ENCODE measurements at places on chromosomes 11 and 22.

- DNase-seq, result no peak
Measured at GRCh38 chr11:69880041-69880825, 61.0 kb upstream of the FGF3 start.

- DNase-seq, result no peak
Measured at GRCh38 chr22:17243524-17243923, 24.3 kb upstream of the ADA2 start.

GRCh38 chr11:100833276-100833675 is 146.2 kb downstream of the ARHGAP42 start:
- DNase-seq, result no peak

DNA sequence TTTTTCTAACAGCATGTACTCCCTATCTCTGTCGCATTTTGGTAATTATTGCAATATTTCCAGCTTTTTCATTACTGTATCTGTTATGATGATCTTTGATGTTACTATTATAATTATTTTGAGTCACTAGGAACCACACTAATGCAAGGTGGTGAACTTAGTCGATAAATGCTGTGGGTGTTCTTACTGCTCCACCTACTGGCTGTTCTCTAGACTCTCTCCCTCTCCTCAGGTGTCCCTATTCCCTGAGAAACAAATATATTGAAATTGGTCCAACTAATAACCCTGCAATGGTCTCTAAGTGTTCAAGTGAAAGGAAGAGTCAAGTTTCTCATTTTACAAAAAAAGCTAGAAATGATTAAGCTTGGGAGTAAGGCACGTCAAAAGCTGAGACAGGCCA is 10.5 kb downstream of the ARL14EP start:
- no peak for DNase-seq

GRCh38 chr11:33449798-33450197 is 192.6 kb downstream of the HIPK3 start:
- DNase-seq, result peak; percentile 59

DNA sequence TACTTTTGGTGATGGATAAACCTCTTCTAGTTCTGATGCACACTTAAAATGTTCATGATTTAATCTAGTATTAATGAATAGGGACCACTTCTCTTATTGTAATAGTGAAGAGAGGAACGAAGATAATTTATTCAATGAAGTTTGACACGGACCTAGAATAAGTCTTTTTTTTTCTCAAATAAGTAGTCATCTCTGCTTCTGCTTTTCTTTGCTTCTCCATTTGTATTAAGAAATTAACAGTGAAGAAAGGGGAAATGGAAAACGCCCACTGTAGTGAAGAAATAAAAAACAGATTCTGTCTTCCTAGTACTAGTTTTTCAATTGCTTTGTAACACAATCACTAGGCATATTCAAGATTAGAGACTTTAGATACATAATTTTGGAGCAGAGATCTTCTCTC is 73.0 kb downstream of the CD44 start:
- no peak for DNase-seq

GRCh38 chr11:126748100-126748791 is 252.3 kb downstream of the KIRREL3 start:
- no peak for DNase-seq

- DNase-seq, result no peak
Measured at GRCh38 chr11:10204021-10204420, 90.0 kb downstream of the SBF2 start.

DNA sequence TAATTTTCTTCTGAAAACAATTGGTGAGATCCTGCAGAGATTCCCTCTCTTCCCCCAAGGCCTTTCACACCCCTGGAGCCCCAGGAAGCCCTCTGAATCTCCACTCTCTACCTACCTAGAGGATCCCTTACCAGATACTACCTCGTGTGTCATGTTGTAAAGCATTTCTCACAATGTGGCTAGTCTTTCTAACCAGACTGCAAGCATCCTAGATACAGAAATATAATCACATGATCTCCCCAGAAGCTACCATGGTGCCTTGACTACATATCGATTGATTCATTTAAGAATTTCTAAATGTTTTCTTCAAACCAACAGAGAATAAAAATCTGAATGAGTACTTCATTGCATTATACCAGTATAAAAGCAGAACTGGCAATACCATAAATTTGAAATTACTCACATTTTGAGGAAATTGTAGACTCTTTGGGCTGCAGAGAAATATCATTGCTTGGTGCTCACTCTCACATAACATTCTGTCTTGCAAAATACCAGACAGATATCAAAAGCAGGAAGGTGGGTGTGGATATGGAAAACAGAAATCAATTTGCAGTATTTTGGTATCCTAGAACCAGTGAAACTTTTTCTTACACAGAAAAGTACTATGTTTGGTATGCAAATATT is 113.5 kb downstream of the MAML2 start:
- DNase-seq, result no peak

DNA sequence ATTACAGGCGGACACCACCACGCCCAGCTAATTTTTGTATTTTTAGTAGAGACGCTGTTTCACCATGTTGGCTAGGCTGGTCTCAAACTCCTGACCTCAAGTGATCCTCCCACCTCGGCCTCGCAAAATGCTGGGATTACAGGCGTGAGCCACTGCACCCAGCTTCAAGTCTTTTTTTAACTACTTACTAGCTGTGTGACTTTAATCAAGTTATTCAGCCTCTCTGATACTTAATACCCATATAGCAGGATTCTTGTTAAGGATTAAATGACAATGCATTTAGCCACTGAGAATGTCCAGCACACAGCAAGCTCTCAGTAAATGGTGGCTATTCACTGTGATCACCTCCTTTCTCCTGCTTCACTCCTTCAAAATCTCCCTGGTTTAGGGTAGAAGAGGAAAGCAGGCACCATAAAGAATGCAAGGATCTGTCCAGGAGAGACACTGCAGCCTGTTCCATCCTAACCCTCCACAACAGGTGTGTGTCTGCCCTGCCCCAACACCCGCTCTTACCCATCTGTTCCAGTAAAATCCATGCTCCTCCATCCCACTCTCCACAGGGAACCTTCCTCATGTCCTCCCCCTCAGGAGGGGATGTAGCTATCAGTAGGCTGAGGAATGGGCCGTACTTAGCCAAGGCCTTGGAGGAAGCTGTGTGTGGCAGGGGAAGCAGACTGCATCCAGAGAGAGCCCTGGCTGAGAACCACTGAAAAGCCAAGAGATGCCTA is 69.3 kb downstream of the MICAL3 start:
- DNase-seq, result no peak

DNA sequence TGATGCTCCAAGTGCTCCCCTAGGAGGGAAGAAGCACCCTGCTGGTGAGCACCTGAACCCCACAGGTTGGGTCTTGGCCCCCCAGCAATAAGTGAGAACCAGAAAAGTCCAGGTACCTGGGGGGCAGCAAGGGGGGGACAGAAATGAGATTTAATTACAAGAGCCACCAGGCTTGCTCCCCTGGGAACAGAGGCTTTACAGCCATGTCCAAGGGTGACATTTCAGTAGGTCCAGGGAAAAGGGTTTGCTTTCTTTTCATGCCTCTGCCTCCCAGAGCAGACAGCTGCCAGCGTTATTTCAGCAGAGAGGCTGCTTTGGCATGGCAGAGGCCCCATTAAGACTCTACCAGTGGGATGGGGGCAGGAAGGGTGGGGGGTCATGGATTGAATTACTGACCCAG is 437.7 kb downstream of the BUD13 start:
- DNase-seq, result no peak

DNA sequence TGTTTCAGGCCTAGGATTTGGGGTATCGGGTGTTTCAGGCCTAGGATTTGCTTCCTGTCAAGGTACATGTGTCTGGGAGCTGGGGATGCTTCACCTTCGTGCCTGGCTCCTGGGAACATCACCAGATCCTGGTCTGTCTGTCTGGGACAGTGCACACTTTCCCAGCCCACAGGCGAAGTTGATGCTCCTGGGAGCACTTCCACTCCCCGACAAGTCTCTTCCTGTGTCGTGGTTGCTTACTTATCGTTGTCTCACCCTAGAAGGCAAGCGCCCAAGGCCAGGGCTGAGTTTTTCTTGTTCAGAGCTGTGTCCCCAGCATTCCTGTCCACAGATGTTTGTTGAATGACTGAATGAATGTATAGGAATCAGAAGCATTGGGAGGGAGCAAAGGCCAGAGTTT is 71.5 kb downstream of the LINC01488 start:
- DNase-seq, result no peak

DNA sequence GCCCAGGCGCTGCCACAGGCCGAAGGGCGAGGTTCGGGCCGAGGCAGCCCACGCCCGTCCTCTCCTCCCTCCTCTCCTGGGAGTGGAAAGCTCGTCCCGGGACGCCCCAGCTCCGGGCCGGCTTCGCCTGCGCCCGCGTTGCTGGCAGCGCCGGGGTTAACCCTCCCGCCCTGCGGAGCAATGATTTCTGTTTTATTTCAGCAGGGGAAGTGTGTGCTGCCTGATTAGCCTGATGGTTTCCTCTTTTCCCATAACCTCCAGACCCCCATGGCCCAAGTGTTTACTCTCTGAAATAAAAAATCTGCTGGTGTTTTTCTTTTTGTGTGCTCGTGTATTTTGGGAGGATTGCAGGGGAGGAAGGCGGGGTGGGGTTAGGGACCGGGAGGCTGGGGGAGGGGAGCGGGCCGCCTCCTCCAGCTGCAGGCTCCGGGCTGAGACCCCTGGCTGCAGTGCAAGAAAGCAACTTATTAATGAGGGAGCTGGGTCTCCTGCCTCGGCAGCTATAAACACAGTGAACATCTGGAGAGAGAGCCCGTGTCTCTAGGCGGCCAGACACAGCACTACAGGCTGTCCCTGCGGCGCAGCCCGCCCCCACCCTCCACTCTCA is 38.6 kb downstream of the ETS1 start:
- peak; percentile 31 for DNase-seq

DNA sequence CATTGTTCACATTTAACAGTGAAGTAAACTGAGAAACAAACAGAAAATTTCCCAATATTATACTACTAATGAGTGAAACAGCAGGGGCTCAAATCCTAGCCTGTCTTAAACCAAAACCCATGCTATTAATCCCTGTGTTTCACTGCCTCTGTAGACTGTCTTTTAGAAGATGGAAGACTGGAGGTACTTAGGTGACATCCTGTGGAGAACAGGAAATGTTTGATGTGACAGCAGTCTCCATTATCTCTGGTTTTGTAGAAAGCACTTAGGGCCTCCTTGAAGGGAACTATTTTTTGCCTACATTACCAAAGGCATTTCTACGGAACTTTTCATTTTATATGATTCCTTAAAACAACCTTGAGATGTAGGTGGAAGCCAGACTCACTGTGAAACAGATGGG is 288.1 kb upstream of the SORL1-AS1 start:
- no peak for DNase-seq

GRCh38 chr11:11975201-11976092 is 33.0 kb downstream of the DKK3 start:
- no peak for DNase-seq
